ENCODE measurements at places on chromosomes 2 and 18.

GRCh38 chr2:124289615-124290014 is 264.5 kb downstream of the CNTNAP5 start:
- no peak for DNase-seq

GRCh38 chr2:239040152-239040761 is 192.4 kb downstream of the TWIST2 start:
- DNase-seq: no peak

DNA sequence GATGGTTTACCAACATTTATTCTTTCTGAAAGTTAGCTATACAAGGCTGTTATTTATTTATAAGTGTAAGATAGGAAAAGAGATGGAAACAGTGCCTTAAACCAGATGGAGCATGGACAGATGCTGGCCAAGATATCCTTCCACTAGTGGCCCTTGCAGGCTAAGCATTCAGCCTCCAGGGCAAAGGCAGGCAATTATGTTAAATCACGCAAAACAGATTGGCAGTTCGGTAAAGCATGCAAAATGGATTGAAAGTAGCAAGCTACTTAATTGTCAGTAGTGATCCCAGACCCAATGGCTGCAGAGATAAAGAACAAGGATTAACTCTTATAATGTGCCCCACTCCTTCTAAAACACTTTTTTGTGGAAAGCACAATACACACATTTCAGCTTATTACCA is 105.4 kb upstream of the MAP4K3 start:
- DNase-seq: no peak

DNA sequence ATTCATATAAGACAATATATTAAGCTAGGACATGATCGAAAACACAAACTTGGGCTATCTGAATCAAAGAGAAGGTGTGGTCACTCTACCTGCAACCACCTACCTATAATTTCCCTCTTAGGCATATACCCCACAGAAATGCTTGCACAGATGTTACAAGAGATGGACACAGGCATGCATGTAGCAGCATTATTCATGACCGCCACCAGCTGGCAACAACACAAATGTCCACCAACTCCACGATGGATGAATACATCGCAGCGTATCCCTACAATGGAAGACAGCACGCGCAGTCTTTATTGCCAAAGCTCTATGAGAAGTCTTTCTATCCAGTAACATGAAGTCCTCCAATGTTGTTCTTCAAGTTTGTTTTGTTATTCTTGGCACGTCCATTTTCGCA is 90.8 kb downstream of the ARL4C start:
- no peak for DNase-seq

DNA sequence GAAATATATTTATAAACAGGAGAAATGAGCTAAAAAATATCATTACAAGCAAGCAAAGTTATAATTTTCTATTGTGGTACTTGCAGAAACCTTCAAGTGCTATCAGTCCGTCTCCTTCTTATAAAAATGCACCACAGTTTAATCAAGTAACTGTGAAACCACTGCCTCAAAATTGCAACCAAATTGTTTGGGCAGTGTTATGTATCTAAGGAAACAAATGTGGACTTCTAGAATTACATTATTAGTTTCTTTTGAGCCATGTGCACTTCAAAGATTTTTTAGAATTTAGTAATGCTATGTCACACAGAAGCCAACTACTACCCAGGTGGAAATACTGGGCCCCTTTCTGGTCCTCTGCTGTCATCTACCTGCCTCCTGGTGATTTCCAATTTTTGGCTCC is 495.6 kb downstream of the NYAP2 start:
- DNase-seq: peak; percentile 38

GRCh38 chr2:188884517-188884916 is 89.7 kb upstream of the COL3A1 start:
- peak; percentile 62 for DNase-seq

GRCh38 chr2:220014961-220015360 is 387.5 kb downstream of the SLC4A3 start:
- no peak for DNase-seq

- DNase-seq: peak; percentile 82
These were observed 155.9 kb downstream of the ESCO1 start for GRCh38 chr18:21444465-21445212.

DNA sequence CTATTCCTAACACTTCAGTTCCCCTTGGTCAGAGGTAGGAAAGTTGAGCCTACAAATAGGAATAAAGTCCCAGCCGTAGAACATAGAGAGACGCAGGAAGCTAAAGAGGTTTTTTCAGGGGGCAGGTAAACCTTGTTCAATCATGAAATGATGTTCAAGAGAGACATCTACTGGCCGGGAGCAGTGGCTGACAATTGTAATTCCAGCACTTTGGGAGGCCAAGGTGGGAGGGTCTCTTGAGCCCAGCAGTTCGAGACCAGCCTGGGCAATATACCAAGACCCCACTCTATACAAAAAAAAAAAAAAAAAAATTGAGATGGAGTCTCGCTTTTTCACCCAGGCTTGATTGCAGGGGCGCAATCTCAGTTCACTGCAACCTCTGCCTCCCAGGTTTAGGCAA is 66.7 kb upstream of the DNAJC10 start:
- DNase-seq: peak; percentile 71

GRCh38 chr2:216711348-216711747 is 16.0 kb upstream of the IGFBP5 start:
- DNase-seq: no peak

GRCh38 chr2:86235196-86235980 is 36.1 kb downstream of the MRPL35 start:
- no peak for DNase-seq

- DNase-seq: no peak
These were observed 46.5 kb downstream of the TRAK2 start for GRCh38 chr2:201404699-201405280.

GRCh38 chr2:85353876-85354285 is 447 bp downstream of the RETSAT start:
- peak; percentile 4 for DNase-seq

DNA sequence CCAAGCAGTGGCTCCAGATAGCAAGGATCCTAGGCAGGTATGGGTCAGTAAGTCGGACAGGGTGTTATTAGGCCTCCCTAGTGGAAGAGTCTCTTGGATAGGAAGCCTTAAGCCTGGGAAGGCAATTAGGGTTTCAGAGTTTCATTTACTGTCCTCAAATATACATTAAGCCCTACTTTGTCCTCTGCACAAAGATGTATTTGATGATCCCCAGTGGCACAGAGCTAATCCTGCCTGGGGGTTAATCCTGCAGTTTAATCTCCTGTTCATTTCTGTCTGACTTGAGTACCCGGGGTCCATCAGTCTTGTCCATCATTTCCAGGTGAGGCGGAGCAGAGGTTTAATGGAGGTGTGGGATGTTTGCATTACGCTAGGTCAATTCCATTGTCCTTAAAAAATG is 62.0 kb downstream of the MTCL1 start:
- DNase-seq: no peak

GRCh38 chr2:46119453-46119852 is 177.8 kb upstream of the EPAS1 start:
- DNase-seq: peak; percentile 85

DNA sequence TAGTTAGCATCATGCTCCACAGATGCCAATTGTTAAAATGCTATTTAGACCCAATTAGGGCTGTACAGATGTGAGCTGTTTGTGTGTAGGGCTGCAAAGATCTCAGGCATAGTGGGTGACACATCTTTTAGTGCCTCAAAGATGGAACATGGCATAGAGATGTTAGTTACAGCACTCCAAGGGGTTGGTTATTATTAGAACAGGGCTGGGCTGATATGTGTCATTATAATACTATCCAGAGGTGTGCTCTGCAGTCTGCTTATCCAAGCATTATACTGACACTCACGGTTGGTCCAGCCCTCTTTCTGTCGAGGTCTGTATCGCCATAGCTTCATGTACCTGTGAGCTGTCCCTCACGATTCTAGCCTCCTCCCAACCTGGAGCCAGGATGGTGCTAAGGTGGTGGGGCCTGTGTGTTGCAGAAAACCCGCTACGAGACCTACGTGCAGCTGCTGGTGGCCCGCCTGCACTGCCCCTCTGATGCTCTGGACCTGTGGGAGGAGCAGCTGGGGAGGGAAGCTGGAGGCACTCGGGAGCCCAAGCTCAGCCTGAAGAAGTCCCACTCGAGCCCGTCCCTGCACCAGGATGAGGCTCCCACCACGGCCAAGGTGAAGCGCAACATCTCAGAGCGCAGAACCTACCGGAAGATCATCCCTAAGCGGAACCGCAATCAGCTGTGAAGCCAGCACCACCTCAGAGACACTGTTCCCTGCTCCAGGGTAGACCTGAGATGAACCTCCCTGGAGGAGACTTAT is 27.1 kb downstream of the PSD4 start:
- no peak for DNase-seq

DNA sequence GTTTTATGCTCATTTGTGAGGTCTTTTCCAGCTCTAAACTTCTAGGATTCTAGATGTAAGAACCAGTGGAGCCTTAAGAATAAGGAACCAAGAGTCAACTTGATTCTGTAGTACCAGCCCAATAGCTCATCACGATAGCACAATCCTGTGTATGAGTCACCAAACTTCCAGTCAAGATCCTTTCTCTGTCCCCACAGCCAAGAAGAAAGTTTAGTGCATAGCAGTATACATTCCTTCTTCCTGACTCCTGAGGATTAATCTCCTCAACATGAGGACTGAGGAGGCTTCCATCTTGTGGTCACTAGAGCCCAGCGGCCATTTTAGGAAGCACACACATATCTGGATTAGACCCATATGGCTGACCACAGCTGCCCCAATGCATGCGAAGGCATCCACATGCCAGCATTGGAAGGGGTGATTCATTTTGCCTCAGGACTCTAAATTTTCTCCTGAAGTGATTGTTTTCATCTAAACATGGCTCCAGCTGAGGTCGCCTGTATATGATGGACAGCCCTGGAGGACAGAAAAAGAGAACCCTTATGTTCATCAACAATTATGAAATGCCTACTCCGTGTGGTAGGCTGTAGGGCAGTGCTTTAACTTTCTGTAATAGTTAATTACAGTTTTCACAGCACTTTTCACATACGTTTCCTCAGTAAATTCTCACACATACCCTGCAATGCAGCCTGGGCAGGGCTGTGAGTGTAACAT is 53.5 kb downstream of the RASGRP3 start:
- peak; percentile 78 for DNase-seq

- no peak for DNase-seq
These were observed 44.8 kb downstream of the DIPK1C start for GRCh38 chr18:74412116-74412880.

GRCh38 chr2:172806996-172807395 is 71.4 kb downstream of the RAPGEF4 start:
- DNase-seq: no peak

- no peak for DNase-seq
These were observed 1934.6 kb upstream of the LRRTM1 start for GRCh38 chr2:82239176-82239575.

GRCh38 chr2:18362696-18363095 is 197.8 kb downstream of the RDH14 start:
- DNase-seq: peak; percentile 95

DNA sequence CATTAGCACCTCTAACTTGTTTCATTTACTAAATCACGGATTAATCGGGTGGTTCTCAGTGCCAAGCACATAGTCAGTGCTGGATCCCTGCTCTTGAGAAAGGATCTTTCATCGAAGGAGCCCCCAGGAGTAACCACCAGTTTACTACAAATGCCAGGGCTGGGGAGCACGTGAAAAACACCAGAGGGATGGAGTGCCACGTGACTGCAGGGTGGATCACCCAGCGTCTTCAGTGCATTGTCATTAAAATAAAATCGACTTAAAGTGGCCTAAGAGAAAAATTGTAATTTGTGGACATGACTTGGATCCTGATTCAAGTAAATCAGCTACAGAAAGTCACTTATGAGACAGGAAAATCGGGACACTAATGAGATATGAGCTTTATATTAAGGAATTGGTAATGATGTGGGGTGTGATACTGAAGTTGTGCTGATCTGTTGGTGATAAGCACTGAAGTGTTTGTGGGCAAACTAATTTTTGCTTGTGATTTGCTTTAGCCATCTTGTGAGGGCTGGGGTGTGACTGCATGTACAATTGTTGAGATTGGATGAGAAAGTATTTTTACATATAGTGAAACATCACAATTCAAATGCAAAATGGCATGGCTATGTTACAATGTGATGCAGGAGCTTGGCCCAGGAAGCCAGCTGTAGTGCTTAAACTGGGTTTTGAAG is 63.8 kb downstream of the NCK2 start:
- DNase-seq: no peak

- peak; percentile 40 for DNase-seq
These were observed 34.9 kb upstream of the DYNC1I2 start for GRCh38 chr2:171652416-171652785.

DNA sequence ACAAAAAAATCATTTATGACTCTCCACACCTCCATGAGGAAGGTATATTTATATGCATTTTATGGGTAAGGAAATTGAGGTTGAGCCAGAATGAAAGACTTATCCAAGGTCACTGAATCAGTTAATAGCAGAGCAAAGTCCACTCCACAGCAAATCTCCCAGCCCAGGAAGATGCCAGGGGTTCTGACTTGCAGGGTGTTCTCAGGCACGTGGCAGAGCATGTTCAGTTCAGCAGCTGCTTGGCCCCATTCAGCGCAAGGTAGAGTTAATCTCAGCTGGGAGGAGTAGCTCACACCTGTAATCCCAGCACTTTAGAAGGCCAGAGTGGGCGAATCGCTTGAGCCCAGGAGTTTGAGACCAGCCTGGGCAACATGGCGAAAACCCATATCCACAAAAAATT is 17.8 kb upstream of the DGKD start:
- DNase-seq: no peak

GRCh38 chr2:223542501-223542900 is 59.7 kb downstream of the SCG2 start:
- no peak for DNase-seq

Measured in choroid plexus epithelial cell (primary cell).